ENCODE measurements at places on chromosomes 1 and 21.
A peak's percentile ranks its signal among the peaks of the same experiment; 100 is the strongest.

DNA sequence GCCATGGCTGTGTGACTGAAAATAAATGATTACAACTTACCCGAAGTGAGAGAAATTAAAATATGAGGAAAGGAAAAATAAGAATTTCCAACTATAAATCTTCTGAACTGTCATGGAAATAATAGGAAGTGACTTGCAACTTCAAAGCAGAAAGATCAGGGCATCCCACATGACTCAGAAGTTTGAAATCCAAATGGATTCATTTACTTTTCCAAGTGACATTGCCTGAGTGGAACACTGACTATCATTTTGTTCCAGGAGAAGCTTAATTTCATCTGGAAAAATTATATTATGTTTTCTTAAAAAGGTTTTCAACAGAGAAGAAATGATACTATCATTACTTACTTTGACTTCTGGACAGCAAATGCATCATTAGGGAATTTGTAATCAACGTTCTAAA is 110.8 kb downstream of the GREM2 start:
- no peak for DNase-seq

DNA sequence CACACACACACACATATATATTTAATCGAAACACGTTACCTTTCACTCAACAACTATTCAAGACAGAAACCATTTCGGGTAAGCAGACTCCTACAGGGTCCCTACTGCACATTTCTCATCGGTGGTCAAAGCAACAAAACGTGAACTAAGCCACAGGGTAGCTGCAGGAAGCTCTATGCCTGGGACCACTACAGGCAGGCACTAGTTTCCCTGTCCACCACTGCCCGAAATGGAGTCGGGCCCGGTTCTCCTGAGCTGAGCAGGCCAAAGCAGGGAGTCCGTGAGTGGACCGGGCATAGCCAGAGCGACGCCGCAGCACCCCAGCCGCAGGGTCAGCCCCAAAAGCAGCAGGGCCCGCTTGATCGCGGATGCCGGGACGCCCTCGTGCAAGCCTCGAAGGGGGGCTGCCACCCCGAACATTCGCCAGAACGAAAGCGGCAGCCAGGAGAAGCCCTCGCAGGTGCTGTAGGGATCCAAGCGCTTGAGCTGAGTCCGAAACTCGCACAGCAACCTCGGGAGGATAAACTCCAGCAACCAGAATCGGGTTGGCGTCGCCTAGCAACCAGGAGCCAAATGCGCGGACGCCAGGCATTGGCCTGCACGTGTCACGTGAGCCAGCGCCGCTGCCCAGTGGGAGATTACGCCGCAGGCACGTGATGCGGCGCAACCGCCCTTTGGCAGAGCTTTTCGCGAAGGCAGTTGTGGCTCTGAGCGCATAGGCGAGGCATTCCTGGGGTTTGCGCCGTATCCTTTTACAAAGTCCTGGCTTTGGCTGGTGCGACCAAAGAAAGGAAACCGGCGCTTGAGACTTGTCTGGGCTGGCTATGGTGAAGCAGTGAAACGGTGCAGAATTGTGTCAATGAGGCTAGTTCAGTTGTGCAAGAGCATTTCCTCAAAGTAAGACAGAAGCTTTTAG is 13.9 kb upstream of the DDI2 start:
- DNase-seq = peak; percentile 97

GRCh38 chr1:8059161-8059622 is 33.1 kb upstream of the ERRFI1 start:
- DNase-seq = no peak

DNA sequence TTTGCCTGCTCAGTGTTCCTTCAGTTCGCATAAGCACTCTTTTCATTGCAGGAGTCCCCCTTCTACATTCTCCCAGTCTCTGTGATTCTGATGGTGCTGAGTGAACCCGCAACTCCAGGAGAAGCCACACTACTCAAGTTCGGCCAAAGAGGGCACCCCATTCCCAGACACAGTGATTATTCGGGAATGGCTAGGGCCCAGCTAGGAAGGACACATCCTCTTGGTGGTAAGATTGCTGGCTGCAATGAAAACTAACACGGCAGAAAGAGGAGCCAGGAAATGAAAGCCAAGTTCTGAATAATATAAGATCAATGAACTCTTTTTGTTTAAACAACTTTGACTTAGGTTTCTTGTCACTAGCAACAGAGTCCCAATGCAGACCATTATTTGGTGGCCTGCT is 14.9 kb downstream of the CREG1 start:
- no peak for DNase-seq

GRCh38 chr1:60835649-60836048 is 246.7 kb upstream of the NFIA start:
- DNase-seq = no peak
